ENCODE measurements at places on chromosomes 3 and 15. TPM values are rescaled to one million over a fixed set of nuclear protein-coding genes. Genes with fewer than 3 reads are reported as not detected.

GRCh38 chr15:71752604-71753289 is 57.6 kb upstream of the NR2E3 start:
- DNase-seq: peak; percentile 94

DNA sequence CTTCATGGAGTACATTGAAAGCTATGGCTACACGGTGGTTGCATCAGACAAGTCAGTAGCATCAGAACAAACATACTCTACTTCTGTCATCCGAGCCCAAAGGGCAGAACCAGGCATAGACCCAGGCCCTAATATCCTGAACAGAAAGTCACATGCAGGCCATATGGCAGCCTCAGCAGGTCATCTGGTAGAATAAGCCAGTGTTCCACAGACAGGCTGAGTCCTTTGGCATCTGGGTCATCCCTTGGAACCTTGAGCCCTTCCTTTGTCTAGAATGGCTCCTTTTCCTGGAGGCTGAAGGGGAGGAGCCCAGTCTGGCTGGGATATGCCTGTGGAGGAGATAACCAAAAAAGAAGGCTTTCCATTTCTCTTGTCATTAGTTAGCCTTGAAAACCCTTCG is 29.2 kb downstream of the SEMA6D start:
- DNase-seq: no peak

DNA sequence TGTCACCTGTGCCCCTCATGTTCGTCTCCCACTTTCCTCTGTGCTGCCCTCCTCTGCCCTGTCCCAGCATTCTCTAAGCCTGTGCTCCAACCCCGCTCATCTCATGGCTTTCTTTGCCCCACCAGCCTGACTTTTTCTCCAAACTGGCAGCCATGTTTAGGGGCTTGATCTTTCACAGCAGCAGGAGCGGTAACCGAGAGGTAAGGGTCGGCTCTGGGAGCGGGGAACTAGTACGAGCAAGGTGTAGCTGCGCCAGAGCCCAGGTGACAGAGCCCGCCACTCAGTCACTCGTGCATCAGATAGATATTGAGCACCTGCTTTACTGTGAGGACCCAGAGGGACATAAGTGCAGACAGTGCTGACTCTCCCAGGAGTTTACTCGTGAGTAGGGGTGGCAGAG is 13.4 kb downstream of the MAN2A2 start:
- no peak for DNase-seq

GRCh38 chr3:100419406-100419805 is 18.1 kb downstream of the LNP1 start:
- no peak for DNase-seq

Gene PDCD6IP
- 45.4 TPM for total RNA-seq

DNA sequence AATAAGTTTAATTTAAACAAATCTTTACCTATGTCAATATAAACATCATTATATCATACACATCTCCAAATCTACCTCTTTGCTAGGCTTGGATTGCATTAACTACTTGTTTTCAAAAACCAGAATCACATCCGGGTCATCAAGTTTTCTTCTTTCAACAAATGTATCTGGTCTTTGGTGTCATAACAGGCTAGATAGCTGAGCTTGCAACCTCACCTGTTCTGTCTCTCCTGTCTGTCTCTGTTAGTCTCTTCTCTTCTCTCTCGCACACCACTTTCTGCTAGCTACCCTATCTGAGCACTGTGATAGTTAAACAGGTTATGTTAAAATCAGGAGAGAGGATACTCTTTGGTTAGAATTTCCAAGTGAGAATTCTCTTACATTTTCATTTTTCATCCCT is 6.7 kb downstream of the FOXB1 start:
- no peak for DNase-seq

GRCh38 chr3:177932750-177933660 is 603.2 kb upstream of the KCNMB2 start:
- DNase-seq: no peak

DNA sequence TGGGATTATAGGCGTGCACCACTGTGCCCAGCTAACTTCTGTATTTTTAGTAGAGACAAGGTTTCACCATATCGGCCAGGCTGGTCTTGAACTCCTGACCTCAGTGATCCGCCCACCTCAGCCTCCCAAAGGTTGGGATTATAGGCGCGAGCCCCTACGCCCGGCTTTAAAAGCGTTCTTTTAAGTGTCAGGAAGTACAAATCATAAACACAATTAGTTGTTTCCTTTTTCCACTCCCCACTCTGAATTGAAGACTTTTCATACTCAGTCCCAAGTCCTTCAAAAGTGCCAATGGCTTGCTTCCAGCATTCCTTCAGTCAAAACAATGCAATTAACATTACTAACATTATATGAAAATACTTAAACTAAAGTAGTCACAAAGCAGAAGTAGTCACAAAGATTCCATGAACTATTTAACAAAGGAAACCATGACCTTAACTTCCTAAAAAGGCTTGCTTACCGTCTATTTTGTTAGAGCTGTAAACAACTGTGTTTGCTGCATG is 8.1 kb downstream of the WDR82 start:
- no peak for DNase-seq

GRCh38 chr3:143171141-143171980 is 51.8 kb downstream of the CHST2 start:
- no peak for DNase-seq

GRCh38 chr15:99399061-99399460 is 147.8 kb downstream of the LRRC28 start:
- no peak for DNase-seq

GRCh38 chr3:9276761-9277370 is 27.4 kb upstream of the SRGAP3 start:
- peak; percentile 8 for DNase-seq

- DNase-seq: no peak
Observed at GRCh38 chr3:153746211-153746610, 375.0 kb upstream of the ARHGEF26 start.

GRCh38 chr3:183812761-183813445 is 12.5 kb downstream of the MAP6D1 start:
- DNase-seq: no peak

Gene LYZL4
- total RNA-seq: 0.23 TPM

DNA sequence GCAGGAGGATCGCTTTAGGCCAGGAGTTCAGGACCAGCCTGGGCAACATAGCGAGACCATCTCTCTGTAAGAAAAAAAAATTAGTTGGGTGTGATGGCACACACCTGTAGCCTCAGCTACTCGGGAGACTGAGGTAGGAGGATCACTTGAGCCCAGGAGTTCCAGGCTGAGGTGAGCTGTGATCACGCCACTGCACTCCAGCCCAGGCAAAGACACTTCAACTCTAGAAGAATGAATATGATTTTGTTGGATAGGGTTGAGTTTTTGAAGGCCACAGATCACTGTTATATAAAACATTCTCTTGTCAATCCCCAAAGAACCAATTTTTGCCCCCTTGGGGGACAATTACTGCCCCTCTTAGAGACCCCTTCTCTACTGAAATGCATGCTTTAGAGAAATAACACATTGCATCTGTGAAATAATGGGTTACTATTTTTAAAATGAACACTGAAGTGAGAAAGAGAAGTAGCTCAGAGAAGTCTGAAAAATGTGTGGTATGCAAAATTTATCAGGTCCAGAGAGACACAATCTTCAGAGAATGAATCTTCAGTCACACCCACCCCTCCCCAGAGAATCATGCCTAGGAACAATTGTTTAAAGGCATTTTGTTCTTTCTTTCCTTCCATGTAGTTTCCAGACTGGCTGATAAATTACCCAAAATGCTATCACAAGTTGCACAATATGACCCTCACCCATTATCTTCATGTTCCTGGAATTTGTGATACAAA is 42.7 kb downstream of the METTL6 start:
- no peak for DNase-seq

GRCh38 chr15:90113166-90113565 is 10.9 kb upstream of the IDH2 start:
- DNase-seq: no peak

DNA sequence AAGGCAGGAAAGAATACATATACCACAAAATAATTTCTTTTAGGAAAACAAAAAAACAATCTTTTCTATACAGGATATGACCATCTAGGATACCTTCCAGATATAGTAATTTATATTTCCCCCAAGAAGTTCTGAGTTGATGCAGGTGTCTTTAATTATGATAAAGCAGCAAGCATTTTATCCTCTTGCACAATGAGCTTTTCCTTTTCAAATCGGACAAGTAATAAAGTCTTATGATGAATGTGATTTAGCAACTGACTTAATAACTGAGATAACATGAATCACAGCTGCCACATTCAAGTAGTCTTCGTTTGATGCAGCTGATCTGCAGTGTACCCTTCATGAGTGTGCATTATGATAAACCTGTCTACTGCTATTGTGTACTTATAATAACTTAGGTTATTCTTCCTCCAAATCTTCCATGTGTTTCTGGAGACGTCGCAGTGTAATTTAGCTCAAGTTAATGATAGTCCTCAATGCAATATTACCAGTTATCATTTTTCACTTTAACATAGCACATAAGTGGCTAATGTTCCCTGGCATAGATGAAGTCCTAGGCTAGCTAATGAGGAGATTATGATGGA is 260.3 kb upstream of the MRPL3 start:
- no peak for DNase-seq

Gene ETV5
- total RNA-seq: 53.0 TPM

Gene SIDT1
- 0.11 TPM for total RNA-seq

GRCh38 chr15:75200765-75201615 is 692 bp upstream of the C15orf39 start:
- DNase-seq: no peak

DNA sequence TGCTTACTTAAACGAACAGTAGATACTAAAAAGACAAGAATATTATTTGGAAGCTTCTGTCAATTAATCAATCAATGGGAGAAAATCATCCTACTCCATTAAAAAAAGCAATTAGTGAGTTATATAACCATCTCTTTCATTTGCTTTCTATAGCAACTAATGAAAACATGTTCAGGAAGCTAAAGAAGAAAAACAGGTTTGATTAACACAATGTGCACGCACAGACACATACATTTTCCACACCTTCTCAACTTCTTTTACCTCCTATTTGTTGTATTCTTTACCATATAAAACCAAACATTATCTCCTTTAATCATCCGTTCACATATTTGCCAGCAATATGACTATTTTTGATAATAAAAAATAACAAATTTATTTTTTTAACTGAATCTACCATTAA is 111.3 kb downstream of the GBE1 start:
- DNase-seq: no peak

DNA sequence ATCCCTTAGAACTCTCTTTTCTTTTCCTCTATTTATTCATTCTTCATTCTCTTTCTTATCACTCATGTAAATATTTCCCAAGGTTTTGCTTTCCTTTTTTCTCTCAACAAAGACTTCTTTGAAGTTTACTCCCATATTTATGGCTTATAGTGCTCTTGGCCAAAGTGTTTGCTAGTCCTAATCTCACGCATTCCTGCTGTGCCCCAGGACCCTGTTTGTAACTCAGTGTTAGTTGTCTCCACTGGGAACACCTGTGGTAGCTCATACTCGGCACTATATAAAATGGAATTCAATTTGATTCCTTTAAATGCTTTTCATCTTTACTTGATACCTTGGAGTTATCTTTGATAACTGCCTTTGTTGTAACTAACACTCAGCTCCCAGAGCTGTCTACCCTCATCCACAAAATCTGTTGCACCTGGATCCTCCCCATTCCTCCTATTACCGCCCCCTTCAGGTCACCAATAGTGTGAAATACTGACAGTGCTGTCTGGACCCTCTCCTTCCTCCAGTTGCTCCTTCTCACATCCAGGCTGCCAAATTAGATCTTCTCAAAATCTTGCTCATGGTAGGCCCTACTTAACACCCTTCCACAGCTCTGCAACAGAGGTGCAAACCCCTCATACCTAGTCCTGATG is 76.8 kb downstream of the TIGIT start:
- DNase-seq: no peak

DNA sequence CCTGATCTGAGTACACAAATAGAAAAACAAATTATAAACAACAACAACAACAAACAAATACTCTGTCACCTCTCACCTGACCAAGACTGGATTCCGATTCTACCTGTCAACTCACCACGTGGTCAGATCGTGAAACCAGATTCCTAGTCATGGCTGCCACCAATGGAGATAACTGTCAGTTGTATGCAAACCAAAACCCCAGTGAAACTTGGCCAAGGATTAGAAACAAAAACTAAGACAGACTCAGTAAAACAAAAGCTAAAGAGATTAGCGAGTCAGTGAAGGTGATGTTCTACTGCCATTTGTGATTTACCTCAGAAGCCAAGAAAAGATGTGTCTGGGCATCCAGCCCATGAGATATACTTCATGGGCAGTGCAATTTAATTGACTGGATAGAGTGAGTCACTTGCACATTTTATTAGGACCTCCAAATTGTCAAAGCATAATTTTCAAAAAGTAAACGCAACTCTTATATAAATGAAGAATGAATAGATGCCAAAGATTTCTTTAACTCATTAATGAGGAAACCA is 31.1 kb downstream of the PHLDB2 start:
- no peak for DNase-seq

DNA sequence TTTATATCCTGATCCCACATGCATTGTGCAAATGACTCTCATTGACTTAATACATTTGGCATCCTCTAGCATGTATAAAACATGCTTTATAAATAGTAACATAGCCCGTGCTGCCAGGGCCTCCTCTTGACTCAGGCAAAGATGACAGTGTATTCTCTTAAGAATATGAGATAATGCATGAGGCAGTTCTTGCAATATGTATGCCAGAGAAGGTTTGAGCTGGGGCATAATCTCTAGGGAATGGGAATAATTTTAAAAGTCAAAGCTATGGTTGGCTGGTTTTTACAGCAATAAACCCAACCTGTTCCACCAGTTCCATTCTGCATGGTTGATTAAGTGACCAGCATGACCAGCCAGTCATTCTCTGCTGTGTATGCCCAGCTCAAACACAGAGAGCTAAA is 179.0 kb upstream of the PFN2 start:
- DNase-seq: no peak

DNA sequence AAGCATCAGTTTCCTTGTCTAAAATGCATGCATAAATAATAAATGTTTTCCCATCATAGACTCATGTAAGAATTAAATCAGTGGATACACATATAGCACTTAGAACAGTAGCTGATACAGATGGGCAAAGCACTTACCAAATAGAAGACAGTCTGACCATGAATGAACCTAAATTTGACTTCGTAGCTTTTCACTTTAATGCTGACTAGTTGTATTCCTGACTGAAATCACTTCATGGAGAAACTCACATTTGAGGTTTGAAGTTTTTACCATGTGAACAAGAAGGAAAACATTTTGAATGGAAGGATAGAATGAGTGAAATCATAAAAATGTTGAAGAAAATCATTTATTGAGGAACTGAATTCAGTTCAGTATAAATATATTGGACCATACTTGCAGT is 68.8 kb upstream of the TMCO5A start:
- DNase-seq: no peak

- peak; percentile 94 for DNase-seq
Observed at GRCh38 chr3:72661115-72661457, 187.2 kb downstream of the SHQ1 start.

Gene ARIH2
- total RNA-seq: 84.5 TPM

- peak; percentile 66 for DNase-seq
Observed at GRCh38 chr3:51671734-51672475, 853 bp downstream of the TEX264 start.
